ENCODE measurements at places on chromosomes 12 and 14.

- DNase-seq, result no peak
Measured at GRCh38 chr12:109027767-109028166, 6.9 kb upstream of the SVOP start.

- DNase-seq, result no peak
Measured at GRCh38 chr14:29717901-29718300, 209.7 kb downstream of the PRKD1 start.

- no peak for DNase-seq
Measured at GRCh38 chr12:2457933-2458414, 336.8 kb upstream of the FKBP4 start.

GRCh38 chr14:21257394-21257909 lies 11.8 kb downstream of the HNRNPC start:
- no peak for DNase-seq

DNA sequence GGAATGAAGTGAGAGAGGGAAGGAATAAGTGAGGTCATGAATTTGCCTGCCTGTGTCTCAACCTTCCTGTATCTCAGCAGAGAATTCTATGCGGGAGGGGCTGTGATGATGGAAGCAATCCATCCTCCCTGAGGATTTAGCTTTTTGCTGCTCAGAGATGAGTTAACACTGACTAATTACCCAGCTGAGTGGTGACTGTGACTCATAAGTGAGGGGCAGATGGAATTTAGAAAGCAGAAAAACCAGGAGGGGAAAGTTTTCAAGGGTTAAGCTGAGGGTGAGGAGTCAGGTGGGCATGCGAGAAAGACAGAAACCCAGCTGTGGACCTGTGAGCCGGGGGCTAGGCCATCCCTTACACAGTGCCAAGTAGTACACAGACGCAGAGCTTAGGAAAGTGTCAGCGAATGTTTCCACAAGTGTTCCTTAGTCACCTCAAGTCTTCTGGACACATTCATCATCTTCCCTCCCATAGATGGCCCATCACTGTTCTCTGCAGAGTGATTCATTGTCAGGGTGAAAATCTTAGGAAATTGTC lies 277.9 kb downstream of the IPO8 start:
- no peak for DNase-seq

DNA sequence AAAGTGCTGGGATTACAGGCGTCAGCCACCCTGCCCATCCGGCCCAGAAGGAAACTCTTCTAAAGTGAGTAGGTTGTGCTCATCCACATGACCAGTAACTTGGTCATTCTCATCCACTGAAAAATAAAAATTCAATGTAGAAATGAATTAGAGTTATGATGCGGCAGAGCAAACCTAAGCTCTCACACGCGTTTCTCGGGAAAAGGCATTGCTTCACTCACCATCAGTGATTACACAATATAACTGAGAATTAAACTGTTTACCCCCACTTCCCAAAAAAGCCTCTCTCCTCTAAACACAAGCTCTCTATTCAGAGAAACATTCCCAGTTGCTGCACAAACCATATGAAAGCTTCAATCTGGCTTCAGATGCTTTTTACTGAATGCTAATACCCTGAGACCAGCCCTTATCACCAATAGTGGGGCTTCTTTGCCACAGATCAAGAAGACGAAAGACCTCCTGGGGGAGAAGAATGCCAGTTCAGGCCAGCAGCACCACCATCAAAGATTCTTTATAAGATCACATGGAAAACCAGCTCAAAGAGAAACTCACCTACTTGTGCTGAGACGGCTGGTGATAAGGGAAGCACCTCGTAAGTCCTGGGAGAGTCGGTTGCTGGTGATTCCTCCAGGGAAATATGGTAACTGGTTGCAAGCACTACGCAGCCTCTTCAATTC lies 121.5 kb upstream of the SFSWAP start:
- DNase-seq, result no peak

- DNase-seq, result no peak
Measured at GRCh38 chr12:58907391-58907790, 12.9 kb downstream of the LRIG3 start.

DNA sequence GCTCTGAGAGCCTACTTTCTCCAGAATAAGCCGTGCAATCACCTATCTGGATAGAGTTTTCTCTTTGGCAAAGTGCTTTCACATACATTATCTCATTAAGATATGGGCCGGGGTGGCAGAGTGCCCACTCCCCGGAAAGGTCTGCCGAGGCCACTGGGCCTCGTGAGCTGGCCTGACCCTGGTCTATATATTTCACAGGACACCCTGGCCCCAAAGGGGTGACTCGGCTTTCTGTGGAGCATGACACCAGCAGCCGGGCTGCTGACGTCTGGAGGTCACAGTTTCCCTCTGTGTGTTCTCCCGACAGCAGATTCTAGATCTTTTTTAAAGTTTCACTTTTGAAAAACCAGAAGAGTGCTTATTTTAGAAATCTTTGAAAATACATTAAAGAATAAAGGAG lies 27.9 kb upstream of the ATP2A2 start:
- DNase-seq, result no peak

GRCh38 chr14:74922752-74923401 lies at the start of gene RPS6KL1:
TSS of gene RPS6KL1 (minus strand) at chr14:74923260. CDS start at chr14:74921541, 1,719 bp downstream.
- DNase-seq, result peak; percentile 21

GRCh38 chr14:39861229-39861600 lies 429.0 kb upstream of the FBXO33 start:
- DNase-seq, result no peak

- no peak for DNase-seq
Measured at GRCh38 chr12:103814436-103814835, 26.6 kb downstream of the NT5DC3 start.

GRCh38 chr14:91394105-91395081 lies 23.2 kb downstream of the CCDC88C start:
- DNase-seq, result no peak

- no peak for DNase-seq
Measured at GRCh38 chr14:29815016-29815674, 112.5 kb downstream of the PRKD1 start.

All from stimulated activated CD8-positive, alpha-beta memory T cell treated with anti-CD3 and anti-CD28 coated beads, Interleukin-12 subunit alpha, Interleukin-12 subunit beta, amount 100 ng/mL, for 4 hours (primary cell).